NCI-H1417 (cell line): ENCODE measurements at places on chromosomes 13 and 19.
A peak's percentile ranks its signal among the peaks of the same experiment; 100 is the strongest.

GRCh38 chr13:30331331-30331771 lies 24.0 kb upstream of the KATNAL1 start:
- DNase-seq, result no peak

GRCh38 chr19:51739466-51740213 lies 12.0 kb downstream of the FPR1 start:
- no peak for DNase-seq

- DNase-seq, result peak; percentile 71
Measured at GRCh38 chr13:44373601-44374347, at the start of gene SERP2. SERP2 (plus strand) TSS chr13:44373824; CDS start chr13:44374026, 202 bp downstream.

DNA sequence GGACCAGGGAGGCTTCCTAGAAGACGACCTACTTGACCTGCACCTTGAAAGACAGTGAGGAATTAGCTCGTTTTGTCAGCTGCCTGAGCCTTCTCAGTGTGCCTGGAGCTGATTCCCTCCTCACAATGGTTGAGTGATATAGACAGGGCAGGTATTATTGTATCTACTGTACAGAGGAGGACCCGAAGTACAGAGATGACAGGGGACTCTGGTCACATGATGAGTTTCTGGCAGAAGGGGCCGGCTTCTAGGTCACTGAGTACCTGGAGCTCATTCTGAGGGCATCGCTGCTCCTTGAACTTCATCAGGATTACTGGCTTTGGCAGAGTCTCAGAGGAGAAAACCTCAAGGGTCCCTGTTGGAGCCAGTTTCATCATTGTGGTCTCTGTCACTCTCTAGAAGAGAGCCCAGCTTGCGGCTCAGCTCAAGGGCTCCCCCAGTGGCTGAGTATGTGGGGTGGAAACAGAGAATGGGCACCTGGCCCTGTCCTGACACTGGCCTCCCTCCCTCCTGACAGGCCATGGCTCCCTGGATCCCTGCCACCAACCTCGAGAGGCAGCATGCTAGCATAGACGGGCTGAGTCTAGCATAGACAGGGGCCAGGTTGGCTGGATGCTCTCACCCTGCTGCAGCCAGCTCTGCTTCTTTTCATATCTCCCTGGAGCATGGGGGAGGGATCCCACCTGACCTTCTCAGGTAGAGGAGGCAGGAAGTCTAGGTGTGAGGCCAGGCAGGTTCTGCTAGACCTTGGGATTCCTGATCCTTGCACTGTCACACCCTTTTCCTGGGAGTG lies 38.7 kb downstream of the NFIX start:
- DNase-seq, result peak; percentile 56

DNA sequence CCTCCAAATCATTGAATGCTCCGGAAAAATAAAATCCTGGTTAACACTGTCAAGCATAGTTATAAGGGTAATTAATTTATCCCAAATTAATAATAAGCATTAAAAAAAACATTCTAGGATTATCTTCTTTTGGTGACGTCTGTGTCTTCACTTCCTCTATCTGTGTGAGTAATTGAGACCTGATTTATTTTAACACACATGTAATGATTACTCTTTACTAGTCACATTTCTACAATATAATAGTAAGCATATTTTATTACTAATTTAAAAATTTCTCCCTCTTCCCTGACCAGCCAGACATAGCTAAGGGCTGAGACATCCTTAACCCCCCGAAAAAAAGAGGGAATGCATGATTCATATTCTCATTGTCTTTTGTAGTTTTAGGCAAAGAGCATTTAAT lies 2.3 kb downstream of the FNDC3A start:
- no peak for DNase-seq

DNA sequence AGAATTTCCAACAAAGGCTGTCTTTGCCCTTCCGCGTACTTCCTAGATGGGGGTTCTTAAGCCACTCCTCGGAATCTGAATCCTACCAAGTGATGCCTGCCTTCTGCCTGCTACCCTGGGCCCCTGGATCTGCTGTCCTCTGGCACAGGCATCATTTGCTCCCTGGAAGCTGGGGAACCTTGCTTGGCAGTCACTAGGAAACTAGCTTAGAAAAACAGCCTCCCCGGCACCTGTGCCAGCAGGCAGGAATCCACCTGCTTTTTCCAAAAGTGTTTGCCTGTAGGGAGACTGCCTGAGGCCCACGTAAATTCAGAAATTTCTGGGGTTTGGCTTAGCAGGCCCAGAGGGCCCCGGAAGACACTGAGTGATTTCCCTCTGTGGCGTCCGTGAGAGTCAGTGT lies 442.4 kb downstream of the TSHZ3 start:
- no peak for DNase-seq

GRCh38 chr13:75102001-75102716 lies 379.8 kb downstream of the TBC1D4 start:
- DNase-seq, result no peak

GRCh38 chr13:30396434-30397075 lies 25.7 kb upstream of the UBE2L5 start:
- no peak for DNase-seq

DNA sequence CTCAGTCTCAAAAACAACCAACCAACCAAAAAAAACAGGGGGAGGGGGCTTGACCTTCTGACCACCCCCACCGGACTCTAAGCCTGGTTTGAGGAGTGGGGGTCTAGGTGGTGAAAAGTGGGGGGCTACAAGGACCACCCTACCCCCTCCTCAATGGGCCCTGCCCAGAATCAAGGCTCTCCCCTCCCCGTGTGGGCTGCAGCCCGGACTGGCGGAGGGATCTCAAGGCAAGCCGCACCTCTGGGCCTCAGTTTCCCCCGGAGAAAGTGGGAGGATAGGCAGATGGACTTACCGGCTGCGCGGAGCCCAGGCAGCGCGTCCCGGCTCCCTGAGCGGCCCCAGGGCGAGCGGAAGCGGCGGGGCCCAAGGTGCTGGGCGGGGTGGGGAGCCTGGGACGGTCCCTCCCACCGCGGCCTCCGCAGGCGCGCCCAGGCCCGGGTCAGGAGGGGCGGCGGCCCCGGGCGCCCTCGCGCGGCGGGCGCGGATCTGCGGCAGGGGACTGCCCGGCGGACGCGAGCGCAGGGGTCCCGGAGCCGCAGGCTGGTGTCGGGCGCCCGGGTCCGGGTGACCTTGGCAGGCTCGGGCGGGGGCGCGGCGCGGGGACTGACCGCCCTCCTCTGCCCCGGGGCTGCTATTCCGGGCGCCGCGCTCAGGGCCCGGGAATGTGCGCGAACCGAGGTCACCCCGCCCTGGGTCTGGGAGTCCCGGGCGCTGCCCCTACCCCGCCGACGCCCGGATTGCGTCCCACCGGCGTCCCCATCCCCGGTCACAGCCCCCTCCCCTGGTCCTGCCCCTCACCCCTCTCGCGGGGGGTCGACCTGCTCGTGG lies at the start of gene ADAMTSL5:
Gene ADAMTSL5, minus strand, starts transcription at position 349 of the 828 bp plus-strand sequence. CDS start 2,076 bp downstream, outside the sequence.
- no peak for DNase-seq
